ENCODE measurements at places on chromosomes 1 and 21. TPM values are rescaled to one million over a fixed set of nuclear protein-coding genes. Genes with fewer than 3 reads are reported as not detected.

GRCh38 chr1:162687870-162688269 lies 55.6 kb downstream of the DDR2 start:
- no peak for DNase-seq

- DNase-seq = no peak
Observed at GRCh38 chr1:64961923-64962322, 4.4 kb downstream of the JAK1 start.

GRCh38 chr1:68600049-68600661 lies 103.3 kb upstream of the DEPDC1 start:
- no peak for DNase-seq

GRCh38 chr1:245260110-245260882 lies 105.5 kb downstream of the KIF26B start:
- DNase-seq = no peak

DNA sequence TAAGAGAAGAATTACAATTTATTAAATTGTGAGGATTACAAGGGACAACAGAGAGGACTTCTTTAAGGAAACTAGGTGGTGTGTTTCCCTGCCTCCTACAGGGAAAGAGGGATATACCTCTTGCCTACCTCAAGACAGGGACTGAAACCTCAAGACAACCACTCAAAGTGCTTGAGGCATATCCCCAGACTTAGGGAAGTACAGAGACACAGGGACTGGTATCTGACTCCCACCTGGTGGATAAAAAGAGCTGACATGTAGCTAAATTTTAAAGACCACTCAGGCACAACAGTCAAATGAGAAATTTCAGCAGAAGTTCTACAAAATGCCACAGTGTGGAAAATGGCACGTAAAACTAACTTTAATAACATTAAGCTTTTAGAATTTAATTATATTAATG lies 21.3 kb downstream of the DENND2C start:
- DNase-seq = no peak

GRCh38 chr1:162023547-162024501 lies at the start of gene OLFML2B:
OLFML2B (minus strand) TSS chr1:162023869; CDS start chr1:162023430, 439 bp downstream.
- peak; percentile 63 for DNase-seq

DNA sequence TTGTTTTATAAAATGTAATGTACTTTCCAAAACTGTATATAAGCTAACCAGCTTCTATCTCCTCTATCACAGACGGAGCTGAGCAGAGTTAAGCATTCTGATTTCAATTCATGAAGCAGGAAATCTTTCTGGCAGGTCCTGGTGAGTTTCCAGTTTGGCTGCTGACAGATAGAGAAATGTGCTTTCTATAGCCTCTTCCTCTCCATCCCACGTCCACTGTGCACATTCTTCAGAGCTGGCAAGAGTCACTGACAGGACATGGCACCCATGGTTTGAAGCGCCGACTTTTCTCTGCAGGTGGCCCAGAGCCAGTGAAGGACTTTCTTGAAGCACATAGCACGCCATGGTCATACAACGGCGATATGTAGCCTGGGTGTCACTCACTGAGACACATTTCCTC lies 52.3 kb upstream of the POU2F1 start:
- no peak for DNase-seq

GRCh38 chr21:34022627-34023335 lies 50.6 kb upstream of the MRPS6 start:
- no peak for DNase-seq

- DNase-seq = no peak
Observed at GRCh38 chr1:209057901-209058300, 525.6 kb upstream of the CAMK1G start.

GRCh38 chr1:15525050-15526020 lies 1.3 kb upstream of the DNAJC16 start:
- peak; percentile 28 for DNase-seq

Gene SLC45A3
- polyA plus RNA-seq = 9.9 TPM

Gene RIPK4
- polyA plus RNA-seq = 25.3 TPM

Gene C1orf141
- 0.35 TPM for polyA plus RNA-seq

Measured in renal pelvis (tissue), 12 donors.